ENCODE measurements at places on chromosomes 5 and 9. TPM values are rescaled to one million over a fixed set of nuclear protein-coding genes. Genes with fewer than 3 reads are reported as not detected.

The FOXE1 gene
- not detected for total RNA-seq

DNA sequence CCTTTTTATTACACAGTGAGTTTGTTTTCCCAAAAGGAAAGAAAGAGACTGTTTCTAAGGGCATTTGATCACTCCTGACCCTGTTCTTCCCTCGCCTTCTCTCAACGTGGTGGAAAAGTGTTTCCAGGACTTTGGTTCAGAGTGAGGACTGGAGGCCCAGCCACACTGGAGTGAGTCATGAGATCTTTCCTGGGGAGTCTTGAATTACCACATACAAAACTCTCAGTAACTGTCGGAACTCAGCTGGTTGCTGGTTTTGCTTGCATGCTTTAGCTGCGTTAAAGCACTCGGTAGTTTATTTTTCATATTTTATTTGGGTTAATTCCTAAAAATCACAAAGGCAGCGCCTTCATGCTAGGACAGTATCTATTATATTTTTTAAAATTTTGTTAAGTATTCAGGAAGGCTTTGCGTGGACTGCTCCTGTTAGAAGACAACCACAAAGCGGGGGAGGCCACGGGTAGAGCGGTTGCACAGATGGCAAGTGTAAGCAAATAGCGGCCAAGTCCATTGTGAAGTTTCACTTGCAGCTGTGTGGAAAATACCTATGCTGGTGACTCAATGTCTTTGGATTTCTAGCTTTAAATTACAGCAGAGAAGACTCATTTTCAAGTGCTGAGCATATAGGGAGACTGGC lies 77.7 kb downstream of the ARSB start:
- DNase-seq, result peak; percentile 66

DNA sequence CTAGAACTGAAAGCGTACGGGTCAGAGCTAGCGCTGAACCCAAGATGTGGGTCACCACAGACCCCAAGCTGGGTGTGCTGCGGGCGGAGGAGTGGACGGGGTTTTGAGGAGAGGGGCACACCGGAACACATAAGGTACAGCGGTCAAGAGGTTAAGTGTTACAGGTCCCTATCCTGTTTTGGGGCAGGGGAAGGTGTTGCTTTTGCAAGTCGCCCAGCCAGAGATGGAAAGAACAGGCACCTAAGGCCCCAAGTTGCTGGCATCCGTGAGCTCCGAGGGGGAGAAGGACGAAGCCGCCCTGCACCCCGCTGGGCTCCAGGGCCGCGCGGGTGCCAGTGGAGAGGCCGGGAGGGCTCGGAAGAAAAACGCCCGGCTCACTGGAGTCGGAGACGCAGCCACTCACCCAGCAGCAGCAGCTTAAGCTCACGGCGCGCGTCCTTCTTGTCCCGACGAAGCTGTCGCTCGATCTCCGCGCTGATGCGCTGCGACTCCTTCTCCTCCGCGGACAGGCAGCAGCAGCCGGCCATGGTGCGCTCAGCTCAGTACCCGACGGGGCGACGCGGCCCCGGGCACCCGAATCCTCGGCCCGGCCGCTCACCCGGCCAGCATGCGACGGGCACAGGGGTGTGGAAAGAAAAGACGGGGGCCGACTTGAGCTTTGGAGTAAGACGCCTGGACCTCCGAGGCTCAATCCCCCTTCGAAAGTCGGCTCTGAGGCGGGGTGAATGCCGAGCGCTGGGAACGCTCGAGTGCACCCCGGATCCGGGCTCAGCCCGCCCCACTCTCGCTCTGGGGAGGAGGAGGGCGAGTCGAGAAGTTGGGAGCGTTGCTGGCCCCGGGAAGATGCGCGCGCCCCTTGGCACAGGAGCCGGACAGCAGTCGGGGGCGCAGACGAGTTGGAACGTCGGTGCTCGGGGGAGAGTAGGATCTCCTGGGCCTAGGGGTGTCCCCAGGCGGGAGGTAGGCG lies 572 bp downstream of the GNA14 start:
- DNase-seq, result no peak

DNA sequence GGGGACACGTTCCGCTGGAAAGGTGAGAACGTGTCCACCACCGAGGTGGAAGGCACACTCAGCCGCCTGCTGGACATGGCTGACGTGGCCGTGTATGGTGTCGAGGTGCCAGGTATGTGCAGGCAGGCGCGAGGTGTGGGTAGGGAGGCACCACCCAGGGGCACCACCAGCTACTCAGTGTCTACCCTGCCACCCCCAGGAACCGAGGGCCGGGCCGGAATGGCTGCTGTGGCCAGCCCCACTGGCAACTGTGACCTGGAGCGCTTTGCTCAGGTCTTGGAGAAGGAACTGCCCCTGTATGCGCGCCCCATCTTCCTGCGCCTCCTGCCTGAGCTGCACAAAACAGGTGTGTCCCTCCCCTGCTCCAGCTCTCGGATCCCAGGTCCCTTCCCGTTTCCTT lies 15.1 kb downstream of the SLC27A4 start:
- DNase-seq, result no peak

DNA sequence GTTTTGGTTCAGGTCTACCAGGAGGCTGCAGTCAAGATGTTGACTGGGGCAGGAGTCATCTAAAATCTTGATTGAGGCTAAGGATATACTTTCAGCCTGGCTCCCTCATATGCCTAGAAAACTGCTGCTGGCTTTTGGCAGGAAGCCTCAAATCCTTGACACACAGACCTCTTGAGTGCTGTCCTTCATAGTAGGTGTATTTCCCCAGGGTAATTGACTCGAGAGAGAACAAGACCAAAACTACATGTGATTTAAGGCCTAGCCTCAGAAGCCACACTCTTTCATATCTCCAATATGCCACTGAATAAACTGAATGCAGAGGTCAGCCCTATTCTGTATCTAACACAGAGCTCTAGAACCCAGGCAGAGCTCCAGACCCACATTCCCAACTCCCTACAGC lies 402.3 kb upstream of the ADAMTS16 start:
- DNase-seq, result no peak

DNA sequence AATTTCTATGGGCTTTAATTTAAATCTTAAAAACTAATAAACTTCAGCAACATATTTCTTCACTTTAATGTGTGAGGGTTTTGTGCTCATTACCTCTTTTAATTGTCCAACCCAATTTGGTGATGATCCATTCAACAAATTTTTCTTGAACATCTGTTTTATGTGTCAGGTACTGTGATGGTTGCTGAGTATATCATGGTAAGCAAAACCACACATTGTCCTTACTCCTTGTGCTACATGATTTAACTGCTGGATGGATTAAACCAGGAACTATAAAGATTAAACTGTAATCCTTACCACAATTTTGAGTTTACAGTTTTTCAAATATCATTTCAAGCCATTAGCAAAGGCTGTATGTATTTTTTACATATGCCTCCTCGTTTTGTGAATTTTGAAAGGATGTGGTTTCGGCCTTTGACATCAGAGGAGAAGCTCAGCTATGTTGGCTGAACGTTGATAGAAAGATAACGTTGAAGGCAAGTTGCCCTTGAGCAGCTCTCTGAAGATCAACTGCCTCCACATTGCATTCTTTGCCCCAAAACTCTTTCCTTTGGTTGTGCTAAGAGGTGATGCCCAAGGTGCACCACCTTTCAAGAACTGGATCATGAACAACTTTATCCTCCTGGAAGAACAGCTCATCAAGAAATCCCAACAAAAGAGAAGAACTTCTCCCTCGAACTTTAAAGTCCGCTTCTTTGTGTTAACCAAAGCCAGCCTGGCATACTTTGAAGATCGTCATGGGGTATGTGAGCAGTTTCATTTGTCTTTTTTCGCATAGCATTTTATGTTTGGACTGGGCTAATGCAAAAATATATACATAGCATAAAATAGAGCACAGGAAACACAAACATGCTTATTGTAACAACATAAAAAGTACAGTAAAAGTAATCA lies at the start of gene ITK:
Gene ITK, plus strand, starts transcription at position 467 of the 891 bp plus-strand sequence. Its CDS starts 138 bp downstream, at position 605.
- no peak for DNase-seq

DNA sequence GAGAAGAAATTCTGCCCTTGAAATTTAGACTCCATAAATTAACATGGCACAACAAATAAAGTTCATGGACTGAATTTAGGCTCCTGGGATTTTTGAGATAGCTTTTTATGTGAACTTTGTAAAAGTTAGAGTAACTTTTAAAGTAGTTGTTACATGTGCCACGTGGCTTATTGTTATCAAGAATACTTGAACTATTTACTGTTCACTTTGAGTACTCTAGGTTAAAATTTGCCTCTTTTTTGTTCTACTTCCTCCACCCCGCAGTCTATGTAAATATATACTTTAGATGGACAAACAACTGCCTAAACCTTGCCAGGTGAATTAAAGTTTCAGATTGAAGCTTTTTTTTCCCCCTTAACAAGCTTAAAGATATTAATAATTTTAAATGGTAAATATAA lies 457.9 kb downstream of the RAB3C start:
- no peak for DNase-seq

- no peak for DNase-seq
Measured at GRCh38 chr9:33913541-33913940, 96.6 kb downstream of the UBE2R2 start.

DNA sequence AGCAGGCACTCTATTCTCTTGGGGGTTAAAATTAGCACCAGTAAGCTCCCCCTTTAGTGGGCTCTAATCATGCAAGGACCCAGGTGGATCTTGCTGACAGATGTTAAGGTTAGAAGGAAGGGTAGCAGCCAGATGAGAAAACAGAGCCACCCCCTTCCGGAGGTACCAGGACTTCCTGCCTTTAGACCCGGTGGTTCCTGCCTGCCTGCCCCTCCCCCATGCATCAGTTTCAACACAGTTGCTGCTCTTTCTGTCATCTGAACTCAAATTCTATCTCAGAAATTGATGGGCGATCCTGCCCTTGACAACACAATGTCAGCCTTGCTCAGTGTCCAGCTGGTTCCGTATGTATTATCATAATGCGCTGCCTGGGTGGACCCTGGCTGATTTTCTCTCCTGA lies 287.3 kb downstream of the EBF1 start:
- no peak for DNase-seq

DNA sequence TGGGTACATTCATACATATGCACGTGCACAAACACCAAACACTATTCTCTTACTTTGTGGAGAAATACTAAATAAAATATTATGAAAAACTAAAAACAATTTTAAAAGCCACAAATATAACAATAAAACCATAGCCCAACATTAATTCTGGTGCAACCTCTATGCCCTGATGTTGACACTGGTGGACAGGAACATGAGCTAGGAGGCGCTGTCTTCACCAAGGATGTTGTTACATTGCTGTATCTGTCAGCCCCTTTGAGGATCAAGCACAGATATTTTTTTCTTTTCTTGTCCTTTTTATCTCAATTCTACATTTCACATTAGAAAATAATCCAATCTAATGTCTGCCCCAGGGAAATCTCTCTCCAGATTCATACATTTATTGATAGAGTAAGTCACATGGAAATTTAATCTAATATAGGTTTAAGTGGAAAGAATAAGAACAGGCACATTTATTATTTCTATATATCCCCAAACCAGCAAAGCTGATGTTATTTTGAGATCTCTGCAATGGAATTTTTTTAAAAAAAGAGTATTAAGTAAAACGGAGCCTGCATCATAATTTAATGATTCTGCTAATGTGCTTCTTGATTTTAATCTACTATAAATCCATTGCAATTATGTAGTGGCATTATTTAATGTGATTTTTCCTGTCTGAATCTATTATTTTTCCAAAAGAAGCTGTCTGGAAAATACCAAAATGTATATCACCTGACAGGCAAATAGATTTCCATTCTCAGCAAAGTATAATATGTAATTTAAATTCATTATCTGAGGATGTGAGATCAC lies 716.5 kb downstream of the MTRR start:
- no peak for DNase-seq

DNA sequence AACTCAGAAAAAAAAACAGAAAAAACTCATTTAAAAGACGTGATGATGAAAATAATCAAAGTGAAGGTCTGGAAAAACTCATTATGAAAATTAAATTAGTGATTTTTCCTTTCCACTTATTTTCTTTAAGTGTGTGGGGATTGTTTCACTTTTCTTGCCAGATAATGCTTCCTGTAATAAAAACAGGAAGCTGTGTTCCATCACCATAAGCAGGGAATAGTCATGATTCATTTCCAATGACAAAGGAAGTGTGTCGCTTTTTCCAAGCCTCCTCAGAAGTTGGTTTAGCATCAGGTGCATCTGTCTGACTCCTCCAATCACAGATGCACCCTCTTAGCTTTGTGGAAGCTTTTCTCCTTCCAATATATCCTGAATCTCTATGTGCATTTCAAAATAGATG lies 2068.7 kb downstream of the MAT2B start:
- DNase-seq, result no peak

The DCTN3 gene
- total RNA-seq, result 126 TPM

- DNase-seq, result no peak
Measured at GRCh38 chr5:674630-675011, 18.5 kb downstream of the TPPP start.

GRCh38 chr5:121421646-121422045 lies 430.0 kb upstream of the FTMT start:
- DNase-seq, result no peak

- no peak for DNase-seq
Measured at GRCh38 chr5:17343675-17344074, 126.2 kb downstream of the BASP1 start.

The TEX48 gene
- total RNA-seq, result not detected

GRCh38 chr9:16236311-16236710 lies 634.2 kb downstream of the BNC2 start:
- DNase-seq, result no peak
